Fibroblast of lung (primary cell): ENCODE measurements at places on chromosomes 13 and 19. TPM values are rescaled to one million over a fixed set of nuclear protein-coding genes. Genes with fewer than 3 reads are reported as not detected.

FCAR gene
- total RNA-seq = not detected in 2 replicates

ZNF701 gene
- total RNA-seq = 12.6 and 18.8 TPM in 2 replicates

SLC7A10 gene
- total RNA-seq = not detected in 2 replicates

INSR gene
- total RNA-seq = 23.9 and 25.4 TPM in 2 replicates

ZNF285 gene
- total RNA-seq = 5.0 and 5.6 TPM in 2 replicates

SIGLEC12 gene
- not detected in 2 replicates for total RNA-seq

SACS gene
- total RNA-seq = 61.9 and 94.5 TPM in 2 replicates

SBK2 gene
- total RNA-seq = not detected in 2 replicates

USHBP1 gene
- total RNA-seq = under 0.01 TPM in 1 of 2 replicates, not detected in the other

CEACAM6 gene
- not detected in 2 replicates for total RNA-seq

DIRAS1 gene
- total RNA-seq = 11.3 and 19.0 TPM in 2 replicates

PSG6 gene
- total RNA-seq = 0.17 TPM in 1 of 2 replicates, not detected in the other

GPR12 gene
- total RNA-seq = not detected in 2 replicates

SHISA2 gene
- under 0.01 TPM in 2 replicates for total RNA-seq

SLC35E1 gene
- total RNA-seq = 16.9 and 19.0 TPM in 2 replicates

ZNF709 gene
- total RNA-seq = 3.6 and 4.8 TPM in 2 replicates

COL5A3 gene
- total RNA-seq = 0.77 and 1.2 TPM in 2 replicates

RGL3 gene
- total RNA-seq = 1.8 and 4.0 TPM in 2 replicates

ZNF439 gene
- total RNA-seq = 4.9 and 9.4 TPM in 2 replicates

KLK12 gene
- total RNA-seq = not detected in 2 replicates

TUBA3C gene
- not detected in 2 replicates for total RNA-seq

SBSN gene
- total RNA-seq = 4.1 and 9.0 TPM in 2 replicates

KMT5C gene
- 4.1 and 4.6 TPM in 2 replicates for total RNA-seq

NKPD1 gene
- 0.17 and 0.26 TPM in 2 replicates for total RNA-seq

CAPN12 gene
- total RNA-seq = 0.26 and 0.50 TPM in 2 replicates

URAD gene
- not detected in 2 replicates for total RNA-seq

ITGBL1 gene
- total RNA-seq = 19.0 and 45.1 TPM in 2 replicates

ERICH4 gene
- total RNA-seq = not detected in 2 replicates

FAM98C gene
- total RNA-seq = 8.5 and 10.6 TPM in 2 replicates

TGFBR3L gene
- 1.0 and 1.3 TPM in 2 replicates for total RNA-seq

ZNF8 gene
- 4.9 and 5.6 TPM in 2 replicates for total RNA-seq

LILRB5 gene
- not detected in 2 replicates for total RNA-seq

CYP2A6 gene
- not detected in 2 replicates for total RNA-seq

ZNF442 gene
- 2.3 and 5.1 TPM in 2 replicates for total RNA-seq

SHC2 gene
- 2.5 and 3.3 TPM in 2 replicates for total RNA-seq

YIPF2 gene
- total RNA-seq = 83.7 and 118 TPM in 2 replicates

PDX1 gene
- total RNA-seq = not detected in 2 replicates

SPC24 gene
- 3.9 and 32.0 TPM in 2 replicates for total RNA-seq

KLF16 gene
- 3.9 and 6.9 TPM in 2 replicates for total RNA-seq

CAMSAP3 gene
- total RNA-seq = not detected in 2 replicates

KIR2DL1 gene
- not detected in 2 replicates for total RNA-seq

TMEM86B gene
- 1.3 TPM in 2 replicates for total RNA-seq

GJB6 gene
- total RNA-seq = not detected in 2 replicates

PLK5 gene
- total RNA-seq = not detected in 2 replicates

CATSPERD gene
- total RNA-seq = not detected in 2 replicates

HIF3A gene
- 0.77 and 1.5 TPM in 2 replicates for total RNA-seq

TTC9B gene
- not detected in 2 replicates for total RNA-seq

NLRP4 gene
- not detected in 2 replicates for total RNA-seq
